ENCODE measurements at places on chromosomes 6 and 20.

DNA sequence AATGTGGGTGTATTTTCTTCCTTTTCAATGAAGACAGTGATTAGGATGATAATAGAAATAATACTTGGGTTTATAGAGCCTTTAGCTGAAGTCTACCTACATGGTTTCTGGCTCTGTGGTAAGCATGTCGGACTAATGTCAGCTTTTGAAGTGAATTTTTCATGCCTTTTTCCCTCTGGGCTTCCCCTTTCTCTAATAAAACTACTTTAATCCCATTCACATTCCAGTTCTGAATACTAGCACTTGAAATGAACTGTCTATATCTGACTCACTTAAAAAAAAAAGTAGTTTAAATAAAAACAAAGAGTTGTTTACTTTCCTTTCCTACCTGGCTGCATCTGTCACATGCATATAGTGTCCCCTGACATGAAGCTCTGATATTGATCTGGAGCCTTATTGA, 545.9 kb upstream of the FLRT3 start:
- DNase-seq, result no peak

DNA sequence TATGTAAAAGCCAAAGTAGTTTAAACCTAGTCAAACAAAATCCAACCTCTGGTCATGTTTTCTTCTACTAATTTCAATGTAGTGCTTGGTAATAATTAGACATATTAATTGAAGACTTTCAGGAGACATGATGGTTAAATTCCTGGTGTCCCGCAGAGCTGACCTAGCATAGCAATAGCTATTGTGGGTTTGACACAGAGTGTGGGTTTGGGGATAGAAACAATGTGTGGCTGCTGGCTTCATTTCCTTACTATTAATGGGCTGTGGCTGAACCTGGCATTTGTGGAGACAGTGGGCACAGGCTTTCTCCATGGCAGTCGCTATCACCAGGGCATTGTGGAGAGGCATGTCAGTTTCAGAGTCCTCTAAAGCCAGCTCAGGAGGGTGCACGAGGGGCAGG, 54.1 kb upstream of the GGTLC1 start:
- no peak for DNase-seq

DNA sequence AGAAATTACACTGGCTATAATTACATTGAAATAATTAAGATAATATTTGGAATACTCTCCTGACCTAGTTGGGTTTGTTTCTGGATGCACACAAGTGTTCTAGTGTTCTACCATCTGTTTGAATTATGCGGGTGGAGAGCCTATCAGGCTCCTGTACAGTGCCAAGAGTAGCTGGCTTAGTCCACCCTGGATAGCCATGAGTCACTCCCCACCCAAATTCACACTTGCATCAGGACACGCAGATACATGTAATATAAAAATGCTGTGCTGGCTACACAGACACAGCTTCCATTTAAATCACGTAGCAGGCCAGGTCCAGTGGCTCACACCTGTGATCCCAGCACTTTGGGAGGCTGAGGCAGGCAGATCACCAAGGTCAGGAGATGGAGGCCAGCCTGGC, 686.2 kb upstream of the SLC35B3 start:
- no peak for DNase-seq

DNA sequence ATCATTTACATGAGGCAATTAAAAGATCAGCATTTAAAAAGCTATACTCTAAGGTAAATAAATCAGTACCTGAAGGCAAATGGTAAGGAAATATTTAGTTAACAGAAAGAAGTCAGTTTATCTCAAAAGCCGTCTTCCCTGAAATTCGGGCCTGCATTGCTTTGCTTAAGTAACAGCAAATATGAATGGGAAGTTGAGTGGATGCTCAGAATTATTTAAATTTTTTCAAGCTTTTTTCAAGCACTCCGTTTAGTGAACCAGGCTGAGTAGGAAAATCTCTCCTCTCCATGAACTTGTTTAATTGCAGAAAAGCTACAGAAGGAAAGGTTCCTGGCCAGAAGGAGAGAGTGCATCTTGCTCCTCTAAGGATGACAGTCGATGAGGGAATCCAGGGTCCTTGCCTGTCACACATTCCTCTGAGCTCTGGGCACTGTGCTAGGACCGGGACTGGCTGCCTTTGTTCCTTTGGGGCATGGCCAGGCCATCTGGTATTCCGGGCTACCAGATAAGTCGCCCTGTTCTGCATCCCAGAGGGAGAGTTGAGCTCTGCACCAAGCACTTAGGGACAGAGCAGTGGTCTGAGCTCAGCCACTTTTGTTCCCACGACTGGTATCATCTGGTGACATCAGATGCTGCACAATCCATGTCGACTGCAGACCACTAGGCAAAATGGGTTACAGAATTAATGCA, 77.6 kb downstream of the RIN2 start:
- DNase-seq, result no peak

DNA sequence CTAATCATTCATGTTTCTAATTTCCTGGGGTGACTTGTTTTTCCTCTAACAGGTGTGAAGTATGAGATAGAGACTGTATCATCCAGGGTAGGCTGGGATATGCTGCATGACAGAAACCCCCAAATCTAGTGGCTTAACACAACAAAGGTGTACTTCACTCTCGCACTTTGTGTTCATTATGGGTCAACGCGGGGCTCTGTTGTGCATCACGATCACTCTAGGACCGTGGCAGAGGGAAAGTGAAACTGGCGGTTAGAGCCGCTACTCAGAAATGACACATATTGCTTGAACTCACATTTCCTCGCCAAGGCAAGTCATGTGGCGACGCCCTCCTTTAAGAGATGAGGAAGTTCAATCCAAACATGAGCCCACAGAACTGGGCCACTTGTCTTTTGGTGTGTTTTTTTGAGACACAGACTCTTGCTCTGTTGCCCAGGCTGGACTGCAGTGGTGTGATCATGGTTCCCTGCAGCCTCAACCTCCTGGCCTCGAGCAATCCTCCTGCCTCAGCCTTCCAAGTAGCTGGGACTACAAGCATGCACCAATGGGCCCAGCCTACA, 41.3 kb downstream of the PCNA start:
- peak; percentile 24 for DNase-seq

DNA sequence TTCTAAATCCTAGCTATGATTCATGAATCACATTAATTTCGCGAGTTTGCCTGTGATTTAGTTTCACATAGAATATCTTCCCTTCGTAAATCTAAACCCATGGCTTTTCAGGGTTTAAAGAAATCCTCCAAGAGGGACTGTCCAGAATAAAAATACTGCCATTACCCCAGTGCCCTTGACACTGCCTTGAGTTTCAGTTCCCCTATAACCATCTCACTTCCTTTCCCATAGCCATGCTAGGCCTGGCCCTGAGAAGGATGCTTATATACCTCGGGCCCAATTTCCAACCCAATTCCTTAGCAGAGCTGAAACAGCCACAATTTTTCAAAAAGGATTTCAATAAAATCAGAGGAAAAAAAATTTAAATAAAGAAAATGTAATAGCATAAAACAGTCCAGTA, 697.3 kb downstream of the FRK start:
- DNase-seq, result no peak

DNA sequence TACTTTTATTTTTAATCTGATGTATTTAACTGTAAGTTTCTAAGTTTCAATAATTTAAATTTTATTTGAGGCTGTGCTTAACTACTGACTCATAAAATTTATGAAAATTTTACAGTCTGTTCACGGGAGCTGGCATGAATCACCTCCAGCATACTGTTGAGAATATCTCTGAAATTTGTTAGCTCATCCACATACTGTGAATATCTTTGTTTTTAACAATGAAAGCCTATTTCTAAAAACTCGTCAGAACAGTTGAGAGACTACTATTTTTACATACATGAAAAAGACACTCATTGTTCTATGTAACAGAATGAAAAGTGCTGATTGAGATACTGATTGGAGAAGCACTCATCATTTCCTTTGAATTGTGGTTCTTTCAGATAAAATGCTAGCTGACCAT, 749.3 kb downstream of the TENT5A start:
- no peak for DNase-seq

- peak; percentile 24 for DNase-seq
Measured at GRCh38 chr6:139249395-139249794, 42.4 kb downstream of the TXLNB start.

- DNase-seq, result no peak
Measured at GRCh38 chr6:56756791-56757587, 114.3 kb upstream of the DST start.

DNA sequence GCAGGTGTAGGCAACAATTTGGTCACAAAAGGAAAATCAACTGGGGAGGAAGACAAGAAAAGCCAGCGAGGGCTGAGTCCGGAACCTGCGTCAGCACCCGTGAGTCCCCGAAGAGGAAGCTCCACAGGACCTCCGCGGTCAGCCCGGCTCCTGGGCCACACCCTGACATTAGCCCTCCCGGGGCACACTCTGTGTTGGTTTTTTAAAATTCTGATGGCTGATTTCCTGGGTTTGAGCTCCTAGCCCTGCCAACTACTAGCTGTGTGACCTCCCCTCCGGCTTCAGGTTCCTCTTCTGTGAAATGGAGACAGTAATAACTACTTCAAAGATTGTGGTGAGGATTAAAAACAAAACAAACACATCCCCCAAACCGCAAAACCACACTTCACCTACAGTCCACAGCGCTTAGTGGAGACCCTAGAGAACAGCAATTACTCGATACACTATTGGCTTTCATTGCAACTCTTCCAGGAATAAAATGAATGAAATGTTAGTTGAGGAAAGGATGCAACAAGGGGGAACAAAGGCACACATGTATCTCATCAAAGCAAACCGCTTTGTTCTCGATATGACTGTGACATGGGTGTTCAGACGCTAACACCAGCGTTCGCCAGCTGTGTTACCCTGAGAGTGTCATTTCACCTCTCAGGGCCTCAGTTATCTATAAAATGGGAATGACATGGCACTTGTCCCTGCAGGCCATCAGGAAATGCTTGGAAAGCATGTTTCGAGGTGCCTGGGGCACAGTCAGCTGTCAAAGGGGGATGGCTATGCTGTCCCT, 985 bp downstream of the ZBP1 start:
- no peak for DNase-seq

GRCh38 chr20:1323830-1324597, 4.9 kb downstream of the SDCBP2 start:
- no peak for DNase-seq

Data from stimulated activated CD4-positive, alpha-beta T cell treated with anti-CD3 and anti-CD28 coated beads, Interleukin-1b, Interleukin-23, amount 100 ng/mL, for 1 hour (primary cell).